ENCODE measurements at places on chromosomes 12 and 14.

GRCh38 chr14:68301219-68301618 lies 481.6 kb downstream of the RAD51B start:
- no peak for DNase-seq

DNA sequence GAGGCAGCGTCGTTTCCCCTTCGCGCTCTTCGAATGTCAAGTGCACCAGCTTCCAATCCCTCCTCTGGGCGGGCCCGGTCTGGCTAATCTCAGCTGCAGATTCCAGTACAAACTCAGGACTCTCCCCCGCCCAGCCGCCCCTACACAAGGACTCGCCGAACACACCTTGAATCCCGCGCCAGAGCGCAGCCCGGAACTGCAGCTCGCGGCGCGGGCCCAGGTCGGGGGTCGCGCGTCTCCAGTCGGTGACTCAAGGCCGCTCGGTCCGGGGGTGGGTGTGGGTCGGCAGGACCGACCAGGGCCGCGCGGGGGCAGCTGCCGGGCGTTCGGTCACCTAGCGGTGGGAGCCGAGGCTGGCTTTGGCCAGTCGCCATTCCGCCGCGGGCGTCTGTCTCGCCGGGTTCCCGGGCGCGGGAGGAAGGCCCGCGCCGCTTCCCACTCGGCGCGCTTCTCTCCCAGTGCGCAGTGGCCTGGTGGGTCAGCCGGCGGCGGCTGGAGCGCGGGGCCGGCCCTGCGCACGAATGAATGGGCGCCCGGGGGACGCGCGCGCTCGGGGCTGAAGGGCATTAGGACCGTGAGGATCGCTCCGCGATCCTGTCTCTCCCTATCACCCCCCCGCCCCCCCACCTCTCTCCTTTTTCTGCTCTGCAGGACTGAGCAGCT lies at the start of gene GALNT16:
GALNT16 (plus strand) TSS at position 632 of the 663 bp plus-strand sequence. CDS start 133 bp downstream, outside the sequence.
- DNase-seq, result peak; percentile 57

- no peak for DNase-seq
Observed at GRCh38 chr12:70186436-70186835, 56.8 kb upstream of the CNOT2 start.

DNA sequence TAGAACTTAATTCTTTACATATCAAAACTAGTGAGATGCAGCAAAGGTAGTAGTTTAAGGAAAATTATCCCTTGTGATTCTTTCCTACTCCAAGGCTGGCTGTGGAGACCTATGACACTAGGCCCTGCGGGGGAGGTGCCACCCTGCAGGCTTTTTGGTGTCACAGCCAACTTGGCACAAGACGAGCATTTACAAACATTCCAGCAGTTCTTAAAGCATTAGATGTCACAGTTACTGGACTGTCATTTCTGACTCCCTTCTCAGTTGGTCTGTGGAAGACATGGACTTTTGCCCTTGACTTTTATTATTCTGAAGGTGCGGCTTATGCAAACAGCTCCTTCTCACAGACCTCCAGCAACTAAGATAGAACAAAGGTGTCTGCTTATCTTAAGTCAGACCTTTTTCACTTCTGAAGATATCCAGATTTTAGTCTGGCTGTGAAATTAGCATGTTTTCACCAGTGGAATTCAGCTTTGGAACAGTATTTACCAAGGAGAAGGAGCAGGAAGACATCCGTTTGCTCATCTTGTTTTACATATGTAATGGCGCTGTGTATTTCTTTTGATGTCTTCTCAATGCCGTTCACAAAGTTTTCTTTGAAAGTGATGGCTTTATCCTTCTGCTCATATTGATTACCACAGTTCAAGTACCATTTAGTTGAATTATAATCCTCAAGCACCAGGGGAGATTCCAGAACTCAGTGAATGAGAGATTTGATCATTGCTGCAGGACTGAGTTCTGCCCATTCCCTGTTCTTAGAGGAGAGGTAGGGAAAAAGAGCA lies 17.9 kb downstream of the SRGAP1 start:
- no peak for DNase-seq

GRCh38 chr14:104795781-104796686 lies 486 bp upstream of the AKT1 start:
- DNase-seq, result peak; percentile 16

- DNase-seq, result no peak
Observed at GRCh38 chr14:73680821-73681220, 33.4 kb downstream of the PNMA1 start.

DNA sequence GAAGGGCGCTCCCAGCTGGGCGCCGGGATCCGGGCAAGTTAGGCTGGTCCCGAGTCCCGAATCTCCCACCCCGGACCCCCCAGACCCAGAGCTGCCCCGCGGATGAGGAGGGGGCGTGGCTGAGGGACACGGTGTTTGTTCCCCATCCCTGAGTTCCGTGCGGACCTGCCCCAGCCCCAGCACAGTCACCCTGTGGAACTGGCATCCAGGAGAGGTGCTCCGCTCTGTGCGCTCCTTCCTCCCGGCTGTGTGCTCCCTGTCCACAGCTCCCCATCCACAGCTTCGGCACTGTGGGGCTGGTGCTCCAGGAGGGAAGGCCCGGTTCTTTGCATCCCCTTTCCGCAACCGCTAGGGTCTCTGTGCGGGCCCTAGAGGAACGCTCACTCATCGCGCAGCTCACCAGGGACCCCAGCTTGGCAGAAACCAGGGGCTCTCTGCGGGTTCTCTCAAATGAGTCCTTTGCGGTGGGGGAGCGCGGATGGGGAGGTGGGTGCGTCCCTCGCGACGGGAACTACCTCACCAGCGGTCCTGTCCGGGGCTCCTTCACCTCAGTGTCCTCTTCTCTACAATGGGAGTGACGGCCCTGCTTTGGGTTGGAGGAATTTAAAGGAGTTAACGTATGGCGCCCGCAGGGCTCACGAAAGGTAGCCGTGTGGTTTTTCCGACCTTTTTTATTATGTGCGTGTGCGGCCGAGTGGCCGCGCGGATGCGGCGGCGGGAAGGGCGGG lies 845 bp downstream of the TMEM132C start:
- DNase-seq, result no peak

GRCh38 chr14:88668448-88669116 lies 105.7 kb downstream of the ZC3H14 start:
- DNase-seq, result no peak

- no peak for DNase-seq
Observed at GRCh38 chr14:86796221-86797074, 1196.5 kb downstream of the GALC start.

DNA sequence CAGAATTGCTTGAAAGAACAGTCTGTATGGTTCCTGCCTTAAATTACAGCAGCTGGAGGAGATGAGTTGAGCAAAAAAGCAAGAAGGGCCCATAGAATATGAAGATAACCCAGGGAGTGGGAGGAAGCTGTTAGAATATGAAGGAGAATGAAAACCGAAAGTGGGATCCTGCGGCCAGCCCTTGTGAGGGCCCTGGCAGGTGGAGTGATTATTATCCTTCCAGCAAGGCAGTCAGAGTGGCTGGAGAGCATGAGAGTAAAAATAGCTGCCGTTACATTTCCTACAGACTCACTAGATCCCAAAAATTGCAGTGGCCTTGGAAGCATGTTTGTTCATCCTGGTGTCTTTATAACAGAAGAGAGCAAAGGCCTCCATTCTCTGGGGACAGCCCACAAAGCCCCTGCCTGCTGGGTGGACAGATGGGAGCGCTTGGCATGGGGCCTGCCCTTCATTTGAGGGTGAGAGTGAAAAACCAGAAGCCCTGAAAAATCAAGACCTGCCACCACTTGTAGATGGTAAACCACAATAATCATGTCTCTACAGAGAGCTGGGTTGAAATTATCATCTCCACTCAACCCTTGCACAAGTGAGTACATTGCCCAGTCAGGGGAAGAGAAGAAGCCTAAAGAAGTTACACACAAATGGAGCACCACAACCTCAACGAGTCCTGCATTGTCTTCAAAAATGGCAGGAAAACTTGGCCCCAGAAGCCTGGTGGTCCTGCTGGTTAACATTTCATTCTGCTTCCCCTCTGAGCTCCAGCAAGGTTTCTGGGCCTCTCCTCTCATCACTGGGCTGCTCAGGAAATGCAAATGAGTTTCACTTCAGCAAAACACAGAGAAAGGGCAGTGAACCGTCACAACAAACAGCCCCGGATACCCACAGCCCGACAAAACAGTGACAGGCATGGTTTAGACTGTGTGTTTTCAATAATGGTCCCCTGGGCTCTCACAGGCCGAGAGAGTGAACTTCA lies 20.5 kb downstream of the ZDHHC22 start:
- DNase-seq, result peak; percentile 60

DNA sequence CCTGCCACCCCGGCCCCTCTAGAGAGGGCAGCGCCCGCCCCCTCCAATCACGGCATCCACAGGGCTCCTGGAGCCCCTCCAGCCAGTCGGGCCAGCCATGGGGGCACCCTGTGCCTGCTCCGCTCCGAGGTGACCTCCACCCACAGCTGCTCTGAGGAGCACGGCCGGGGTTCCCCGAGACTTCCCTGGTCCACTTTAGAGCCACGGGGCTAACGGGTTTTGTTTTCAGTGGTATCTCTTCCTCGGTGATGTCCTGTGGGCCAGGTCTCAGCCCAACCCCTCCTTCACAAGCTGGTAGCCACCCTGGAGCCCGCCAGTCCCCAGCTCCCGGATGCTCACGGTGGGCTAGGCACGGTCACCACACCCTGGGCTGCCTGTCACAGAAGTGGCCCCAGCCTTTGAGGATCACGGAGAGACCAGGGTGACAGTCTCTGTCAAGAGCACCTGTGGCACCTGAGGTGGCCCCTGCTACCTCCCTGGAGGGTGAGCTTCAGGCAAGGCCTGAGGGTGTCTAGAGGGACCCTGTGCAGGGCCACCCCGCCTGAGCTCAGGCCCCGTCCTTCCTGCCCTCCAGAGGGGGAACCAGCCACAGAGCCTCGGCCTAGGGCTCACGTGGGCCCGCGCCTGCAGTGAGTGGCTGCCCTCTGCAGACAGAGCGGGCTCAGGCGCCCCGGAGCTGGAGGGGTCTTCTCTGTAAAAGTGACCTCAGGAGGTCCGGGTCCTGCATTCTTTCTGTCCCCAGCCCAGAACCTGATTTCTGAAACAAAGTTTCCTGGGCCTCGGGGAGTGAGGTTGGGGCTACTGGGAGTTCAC lies 146.0 kb upstream of the C14orf180 start:
- no peak for DNase-seq

DNA sequence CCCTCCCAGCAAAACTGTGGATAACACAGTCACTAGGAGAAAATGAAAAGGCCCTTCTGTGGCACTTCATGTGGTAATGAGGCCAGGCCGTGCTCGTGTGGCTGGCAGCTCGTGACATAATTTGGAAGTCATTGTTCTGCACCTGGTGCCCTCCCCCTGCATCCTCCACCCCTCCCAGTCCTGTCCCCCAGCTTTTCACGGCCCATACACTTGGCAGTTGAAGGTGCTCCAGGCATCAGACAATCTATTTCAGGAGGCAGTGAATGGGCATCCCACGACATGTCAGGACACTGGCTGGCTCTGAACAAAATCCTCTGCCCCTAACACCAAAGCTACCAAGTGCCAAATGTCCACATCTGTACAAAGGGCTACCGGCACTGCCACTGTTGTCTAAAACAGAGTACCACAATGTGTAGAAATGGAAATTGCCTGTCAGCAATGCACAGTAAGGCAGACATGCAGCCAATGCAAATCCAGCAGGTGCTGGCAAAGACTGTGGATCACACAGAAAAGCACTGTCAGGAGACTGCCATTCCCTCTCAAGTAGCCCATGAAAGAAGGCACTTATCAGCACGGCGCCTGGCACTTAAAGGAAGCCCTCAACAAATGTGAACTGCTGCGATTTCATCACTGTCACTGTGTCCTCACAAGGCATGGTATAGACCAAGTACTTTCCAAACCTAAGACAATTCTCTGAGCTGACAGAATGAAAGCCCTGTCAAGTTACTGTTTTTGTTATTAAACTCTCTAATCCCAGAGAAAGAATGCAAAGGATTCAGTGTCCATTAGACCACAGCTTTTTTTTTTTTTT lies 39.1 kb downstream of the CORO1C start:
- peak; percentile 96 for DNase-seq

DNA sequence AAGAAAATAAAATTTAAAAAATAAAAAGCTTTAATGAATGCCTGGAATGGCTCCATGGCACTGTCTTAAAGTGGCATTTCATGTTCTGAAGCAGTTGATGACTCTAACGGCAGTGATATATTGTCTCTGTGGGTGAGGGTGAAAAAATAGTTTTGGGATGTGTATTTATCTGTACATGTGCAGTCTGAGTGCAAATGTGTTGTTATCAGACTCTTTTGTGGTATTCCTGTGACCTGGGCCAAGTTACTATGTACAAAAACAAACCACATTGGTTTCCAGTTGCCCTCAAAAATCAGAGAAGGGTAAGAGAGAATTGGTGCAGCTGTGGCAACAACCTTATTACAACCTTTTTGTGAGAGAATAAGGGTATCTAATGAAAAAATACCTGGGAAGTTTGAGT lies 81.7 kb upstream of the CCDC91 start:
- no peak for DNase-seq

DNA sequence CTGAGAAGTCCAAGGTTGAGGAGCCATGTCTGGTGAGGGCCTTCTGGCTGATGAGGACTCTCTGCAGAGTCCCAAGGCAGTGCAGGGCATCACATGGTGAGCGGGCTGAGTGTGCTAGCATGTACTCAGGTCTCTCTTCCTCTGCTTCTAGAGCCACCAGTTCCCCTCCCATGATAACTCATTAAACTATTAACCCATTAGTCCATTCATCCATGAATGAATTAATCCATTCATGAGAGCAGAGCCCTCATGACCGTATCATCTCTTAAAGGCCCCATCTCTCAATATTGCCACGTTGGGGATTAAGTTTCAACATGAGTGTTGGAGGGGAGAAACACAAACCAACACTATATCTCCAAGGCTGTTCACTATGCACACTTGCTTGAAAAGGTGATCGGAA lies 83.7 kb downstream of the TMEM30B start:
- no peak for DNase-seq
